Esophagus mucosa (tissue), 1 donor: ENCODE measurements at places on chromosomes 6 and 20. TPM values are rescaled to one million over a fixed set of nuclear protein-coding genes. Genes with fewer than 3 reads are reported as not detected.

SYCP2 gene
- 0.60 TPM for total RNA-seq

FNDC1 gene
- total RNA-seq = 0.12 TPM

CRISP1 gene
- not detected for total RNA-seq

PPIL6 gene
- 0.84 TPM for total RNA-seq

RAD21L1 gene
- total RNA-seq = not detected

IRAK1BP1 gene
- total RNA-seq = 2.7 TPM

VSX1 gene
- not detected for total RNA-seq
